Fibroblast of skin of abdomen (primary cell): ENCODE measurements at places on chromosomes 2 and 18.

DNA sequence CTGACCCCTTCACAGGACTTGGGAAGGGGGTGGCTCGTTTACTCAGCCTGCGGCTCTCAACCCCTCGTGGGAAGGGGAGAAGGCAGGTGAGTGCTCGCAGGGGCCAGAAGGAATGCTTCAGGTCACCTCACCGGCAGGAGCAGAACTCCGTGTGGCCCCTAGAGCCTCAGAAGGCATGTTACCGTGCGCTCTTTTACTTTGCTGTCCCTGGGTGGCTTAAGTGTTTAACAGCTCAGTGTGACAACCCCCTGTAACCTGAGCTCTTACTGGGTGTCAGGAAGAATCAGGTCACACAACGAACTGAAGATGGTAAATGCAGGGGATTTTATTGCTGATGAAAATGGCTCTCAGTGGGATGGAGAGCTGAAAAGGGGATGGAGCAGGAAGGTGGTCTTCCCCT is 1235.4 kb downstream of the LRP1B start:
- DNase-seq: no peak

- DNase-seq: no peak
Measured at GRCh38 chr2:208711598-208711997, 305.0 kb downstream of the PTH2R start.

- peak; percentile 3 for DNase-seq
Measured at GRCh38 chr18:61503688-61504087, 170.5 kb downstream of the CDH20 start.

- peak; percentile 17 for DNase-seq
Measured at GRCh38 chr2:10360850-10361588, 58.3 kb downstream of the HPCAL1 start.

- no peak for DNase-seq
Measured at GRCh38 chr2:128307595-128307994, 11.1 kb downstream of the HS6ST1 start.

DNA sequence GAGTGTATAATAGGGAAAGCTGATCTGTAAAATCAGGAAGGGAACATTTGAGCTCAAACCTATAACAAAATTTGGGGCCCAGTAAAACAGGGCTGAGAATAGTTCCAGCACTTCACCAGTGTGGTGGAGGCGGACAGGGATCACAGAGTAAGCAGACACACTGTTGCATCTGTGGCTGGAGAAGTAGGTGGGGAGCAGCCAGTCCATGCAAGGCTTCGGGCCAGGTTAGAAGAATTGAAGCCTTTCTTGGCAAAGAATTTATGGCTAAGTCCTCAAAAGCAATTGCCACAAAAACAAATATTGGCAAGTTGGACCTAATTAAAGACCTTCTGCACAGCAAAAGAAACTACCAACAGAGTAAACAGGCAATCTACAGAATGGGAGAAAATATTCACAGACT is 93.8 kb upstream of the ZBTB14 start:
- DNase-seq: no peak

DNA sequence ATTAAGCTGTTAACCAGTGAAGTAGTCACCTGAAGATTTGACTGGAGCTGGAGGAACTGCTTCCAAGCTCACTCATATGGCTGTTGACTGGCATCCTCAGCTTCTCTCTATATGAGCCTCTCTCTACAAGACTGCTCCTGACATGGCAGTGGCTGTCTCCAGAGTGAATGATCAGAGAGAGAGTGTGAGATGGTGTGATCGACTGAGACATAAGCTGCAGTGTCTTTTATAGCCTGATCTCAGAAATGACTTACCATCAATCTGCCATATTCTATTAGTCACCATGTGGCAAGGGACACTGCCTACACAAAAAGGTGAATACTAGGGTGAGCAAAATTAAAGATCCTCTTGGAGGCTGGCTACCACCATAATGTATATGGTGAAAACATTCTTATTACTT is 7.8 kb upstream of the RBMS1 start:
- DNase-seq: no peak

GRCh38 chr2:54500404-54501205 is 44.5 kb downstream of the SPTBN1 start:
- no peak for DNase-seq

GRCh38 chr18:48395646-48396045 is 13.5 kb downstream of the ZBTB7C start:
- DNase-seq: no peak

DNA sequence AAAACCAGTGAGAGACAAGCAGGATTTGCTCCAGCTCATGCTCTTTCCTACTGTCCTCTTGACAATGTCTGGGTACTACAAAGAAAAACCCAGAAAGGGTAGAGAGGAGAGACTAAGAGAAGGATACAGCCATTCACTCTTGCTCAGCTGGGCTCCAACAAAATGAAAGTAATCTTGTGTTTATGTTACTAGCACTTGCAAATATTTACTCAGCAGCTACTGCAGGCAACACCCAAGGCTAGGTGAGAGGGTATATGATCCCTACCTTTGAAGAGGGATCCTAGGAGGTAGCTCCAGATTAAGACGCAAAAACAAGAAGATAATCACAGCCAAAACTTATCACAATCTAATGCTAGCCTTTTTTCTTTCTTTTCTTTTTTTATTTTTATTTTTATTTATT is 329.6 kb upstream of the ACVR2A start:
- DNase-seq: no peak

GRCh38 chr2:200456567-200456966 is 53.3 kb downstream of the KCTD18 start:
- DNase-seq: no peak

GRCh38 chr2:238774980-238775509 is 72.8 kb upstream of the TWIST2 start:
- DNase-seq: no peak

- peak; percentile 93 for DNase-seq
Measured at GRCh38 chr2:132671151-132671835, 1.3 kb upstream of the LYPD1 start.

DNA sequence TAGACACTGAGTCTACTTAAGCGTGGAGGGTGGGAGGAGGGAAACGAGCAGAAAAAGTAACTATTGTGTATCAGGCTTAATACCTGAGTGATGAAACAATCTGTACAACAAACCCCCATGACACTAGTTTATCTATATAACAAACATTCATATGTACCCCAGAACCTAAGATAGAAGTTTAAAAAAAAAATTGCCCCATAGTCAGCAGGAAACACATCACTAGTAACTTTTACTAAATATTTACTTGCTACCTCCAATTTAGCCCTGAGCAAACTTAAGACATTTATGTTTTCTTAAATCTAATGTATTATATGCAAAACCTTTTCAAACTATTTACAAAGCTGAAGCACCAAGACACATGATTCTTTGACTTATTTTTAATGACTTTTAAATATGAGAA is 5.6 kb downstream of the REV1 start:
- no peak for DNase-seq

- no peak for DNase-seq
Measured at GRCh38 chr2:118689456-118689855, 158.0 kb downstream of the EN1 start.

DNA sequence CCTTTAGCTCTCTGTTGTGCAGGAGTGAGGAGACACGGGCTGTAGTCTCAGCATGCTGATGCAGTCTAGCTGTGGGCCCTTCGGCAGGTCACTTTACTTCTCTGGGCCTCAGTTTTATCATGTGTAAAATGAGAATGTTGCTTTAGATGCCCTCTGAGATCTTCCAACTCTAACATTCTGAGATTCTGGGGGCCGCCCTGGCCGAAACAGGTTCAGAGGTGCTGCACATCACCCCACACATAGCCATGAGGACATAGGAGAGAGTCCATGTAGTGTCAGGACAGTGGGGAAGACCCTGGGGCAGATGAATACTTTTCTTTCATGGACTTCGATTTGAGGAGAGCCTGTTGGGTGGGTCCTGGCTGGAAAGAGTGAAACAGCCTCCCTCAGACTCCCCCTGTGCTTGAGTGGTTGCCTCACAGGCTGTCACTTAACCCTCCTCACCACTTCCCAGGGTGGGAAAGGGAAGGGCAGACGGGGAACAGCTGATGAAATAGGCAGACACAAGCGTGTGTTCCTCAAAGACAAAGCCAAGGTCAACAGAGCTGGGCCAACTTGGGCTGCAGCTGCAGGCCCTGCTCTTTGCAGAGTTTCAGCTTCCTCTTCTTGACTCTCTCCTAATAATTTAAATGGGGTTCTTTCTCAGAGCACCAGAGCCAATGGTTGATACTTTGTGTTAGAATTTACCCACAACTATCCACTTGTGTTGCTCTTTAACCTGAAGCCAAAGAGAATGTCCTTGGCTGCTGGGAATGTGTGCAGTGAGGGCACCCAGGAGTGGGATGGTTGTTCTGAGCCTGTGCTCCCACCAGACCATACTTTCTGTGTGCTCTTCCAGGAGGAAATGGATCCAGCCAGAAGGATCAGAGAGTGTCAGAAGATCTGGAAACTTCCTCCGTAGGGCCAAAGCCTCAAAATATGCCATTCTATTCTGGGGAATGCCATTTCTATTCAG is 14.7 kb upstream of the MRPL33 start:
- DNase-seq: peak; percentile 53

GRCh38 chr2:212052412-212053159 is 486.0 kb downstream of the ERBB4 start:
- peak; percentile 42 for DNase-seq

DNA sequence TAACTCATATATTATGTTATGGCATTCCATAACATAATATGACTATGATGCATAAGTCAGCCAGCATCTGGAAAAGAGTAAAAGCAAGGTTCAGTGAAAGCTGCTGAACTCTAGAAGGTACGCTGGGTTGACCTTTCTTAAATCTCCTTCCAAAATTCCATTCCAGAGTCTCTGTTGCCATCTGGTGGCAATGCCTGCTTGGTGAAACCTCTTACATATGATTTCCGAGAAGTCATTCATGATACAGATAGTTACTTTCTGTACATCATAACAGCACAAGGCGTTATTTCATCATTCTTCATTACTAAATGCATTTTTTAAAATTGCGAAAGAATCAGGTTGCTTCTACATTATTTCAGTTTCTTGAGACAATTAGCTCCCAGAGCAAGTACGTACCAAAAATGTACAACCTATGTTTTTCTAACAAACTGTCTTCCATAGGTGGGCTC is 7.0 kb upstream of the EPG5 start:
- peak; percentile 86 for DNase-seq

DNA sequence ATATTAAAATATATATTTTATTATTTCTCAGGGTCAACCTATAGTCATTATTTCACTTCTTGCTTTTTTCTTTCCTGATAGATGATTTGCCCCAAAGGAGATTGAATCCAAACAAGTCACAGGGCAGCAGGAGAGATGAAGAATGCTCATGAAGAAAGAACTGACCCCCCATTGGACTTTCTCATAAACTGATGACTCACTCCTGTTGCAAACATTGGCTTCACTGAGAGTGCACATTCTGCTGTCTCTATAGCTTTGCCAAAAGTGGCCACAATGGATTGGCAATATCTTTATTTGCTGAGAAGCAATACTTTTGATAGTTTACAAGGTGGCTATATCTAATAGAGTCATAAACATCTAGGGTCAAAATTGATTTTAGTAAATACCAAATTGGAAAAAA is 55.9 kb upstream of the ZNF385B start:
- peak; percentile 45 for DNase-seq

DNA sequence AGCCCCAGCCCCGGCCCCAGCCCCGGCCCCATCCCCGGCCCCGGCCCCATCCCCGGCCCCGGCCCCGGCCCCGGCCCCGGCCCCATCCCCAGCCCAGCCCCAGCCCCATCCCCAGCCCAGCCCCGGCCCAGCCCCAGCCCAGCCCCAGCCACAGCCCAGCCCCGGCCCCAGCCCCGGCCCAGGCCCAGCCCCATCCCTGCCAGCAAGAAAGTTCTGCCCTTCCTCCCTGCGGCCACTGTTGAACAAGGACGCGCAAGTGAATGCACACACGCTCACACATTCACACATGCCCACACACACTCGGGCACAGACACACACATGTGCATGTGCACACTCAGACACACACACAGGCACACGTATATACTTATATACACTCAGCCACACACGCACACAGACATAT is 287.0 kb downstream of the NDUFA10 start:
- DNase-seq: no peak

GRCh38 chr2:219059725-219060682 is 717 bp downstream of the IHH start:
- no peak for DNase-seq

DNA sequence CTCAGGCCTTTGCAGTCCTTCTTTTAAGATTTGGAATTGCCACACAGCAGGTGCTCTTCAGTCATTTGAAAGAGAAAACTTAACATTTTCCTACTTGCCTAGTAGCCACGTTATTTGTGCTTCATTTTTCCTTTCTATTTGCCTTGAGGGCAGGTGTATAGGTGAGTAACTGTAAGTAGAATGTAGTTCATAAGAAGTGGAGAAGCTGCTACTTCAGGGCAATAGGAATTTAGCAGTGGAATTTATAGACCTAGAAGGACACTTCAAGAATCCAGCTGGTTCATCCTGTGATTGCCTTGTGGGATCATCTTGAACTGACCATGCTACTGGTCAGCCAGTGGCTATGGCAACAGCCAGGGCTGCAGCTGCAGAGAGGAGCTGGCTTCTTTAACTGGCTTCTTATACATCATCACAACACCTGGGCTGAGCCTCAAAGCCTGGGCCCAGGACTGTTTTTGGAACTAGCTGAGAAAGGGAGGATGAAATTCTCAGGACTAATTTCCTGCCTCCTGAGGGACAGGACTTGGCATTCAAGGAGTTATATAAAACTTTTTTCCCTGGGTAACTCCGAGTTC is 5.1 kb upstream of the LANCL1 start:
- no peak for DNase-seq

- no peak for DNase-seq
Measured at GRCh38 chr2:99911736-99912135, 230.7 kb downstream of the AFF3 start.

DNA sequence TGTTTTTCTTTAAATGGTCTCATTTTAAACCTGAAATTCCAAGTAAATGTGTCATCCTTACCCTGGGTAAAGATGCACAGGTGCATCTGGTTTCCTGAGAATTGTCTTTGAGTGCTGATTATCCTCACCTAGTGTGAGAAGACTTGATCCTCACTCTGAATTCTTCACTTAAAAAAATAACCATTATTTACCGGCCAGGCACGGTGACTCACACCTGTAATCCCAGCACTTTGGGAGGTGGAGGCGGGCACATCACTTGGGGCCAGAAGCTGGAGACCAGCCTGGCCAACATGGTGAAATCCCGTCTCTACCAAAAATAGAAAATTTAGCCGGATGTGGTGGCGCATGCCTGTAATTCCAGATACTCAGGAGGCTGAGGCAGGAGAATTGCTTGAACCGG is 9.9 kb upstream of the WNT6 start:
- DNase-seq: no peak

DNA sequence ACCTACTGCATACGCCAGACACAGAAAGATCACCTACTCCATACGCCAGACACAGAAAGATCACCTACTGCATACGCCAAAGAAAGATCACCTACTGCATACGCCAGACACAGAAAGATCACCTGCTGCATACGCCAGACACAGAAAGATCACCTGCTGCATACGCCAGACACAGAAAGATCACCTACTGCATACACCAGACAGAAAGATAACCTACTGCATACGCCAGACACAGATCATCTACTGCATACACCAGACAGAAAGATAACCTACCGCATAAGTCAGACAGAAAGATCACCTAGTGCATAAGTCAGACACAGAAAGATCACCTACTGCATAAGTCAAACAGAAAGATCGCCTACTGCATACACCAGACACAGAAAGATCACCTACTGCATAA is 25.8 kb downstream of the COA5 start:
- no peak for DNase-seq
